ENCODE measurements at places on chromosomes 6 and 20.
A peak's percentile ranks its signal among the peaks of the same experiment; 100 is the strongest.

GRCh38 chr6:137240168-137240567 is 21.0 kb upstream of the IFNGR1 start:
- peak; percentile 93 for DNase-seq

DNA sequence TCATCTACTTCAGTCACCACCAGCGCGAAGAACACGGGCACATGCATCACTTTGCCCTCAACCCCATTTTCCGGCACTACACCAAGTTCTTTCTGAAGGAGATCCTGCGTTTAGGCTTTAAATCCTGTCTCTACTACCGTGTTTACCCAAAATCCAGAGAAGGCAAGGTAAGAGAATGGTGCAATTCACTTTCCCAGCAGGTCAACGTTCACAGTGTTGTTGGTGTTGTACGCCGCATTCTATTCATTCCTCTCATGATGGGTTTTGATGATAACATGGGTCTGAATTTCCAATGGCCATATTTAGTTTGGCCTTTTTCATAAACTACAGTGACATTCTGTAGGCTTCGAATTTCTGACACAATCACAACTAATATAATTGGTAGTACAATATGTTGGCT is 144.3 kb downstream of the CFAP61 start:
- DNase-seq, result no peak

- no peak for DNase-seq
Observed at GRCh38 chr6:122872311-122872710, 83.3 kb downstream of the SMPDL3A start.

DNA sequence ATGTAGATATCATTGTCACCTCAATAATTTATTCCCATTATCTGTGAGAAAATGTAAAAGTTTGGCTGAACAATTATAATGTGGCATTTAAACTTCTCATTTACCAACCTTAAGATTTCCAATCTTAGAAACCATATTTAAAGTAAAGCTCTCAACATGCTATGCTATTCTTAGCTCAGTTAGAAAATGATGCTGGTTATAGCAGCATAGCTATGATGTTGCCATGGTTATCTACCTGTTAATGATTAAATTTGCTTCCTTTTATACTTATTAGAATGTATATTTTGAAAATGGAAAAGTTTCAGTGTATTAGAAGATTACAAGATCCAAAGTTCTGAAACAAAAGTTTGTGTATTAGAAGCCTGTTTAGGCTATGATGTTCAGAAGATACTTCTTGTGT is 110.1 kb downstream of the GPR63 start:
- no peak for DNase-seq

DNA sequence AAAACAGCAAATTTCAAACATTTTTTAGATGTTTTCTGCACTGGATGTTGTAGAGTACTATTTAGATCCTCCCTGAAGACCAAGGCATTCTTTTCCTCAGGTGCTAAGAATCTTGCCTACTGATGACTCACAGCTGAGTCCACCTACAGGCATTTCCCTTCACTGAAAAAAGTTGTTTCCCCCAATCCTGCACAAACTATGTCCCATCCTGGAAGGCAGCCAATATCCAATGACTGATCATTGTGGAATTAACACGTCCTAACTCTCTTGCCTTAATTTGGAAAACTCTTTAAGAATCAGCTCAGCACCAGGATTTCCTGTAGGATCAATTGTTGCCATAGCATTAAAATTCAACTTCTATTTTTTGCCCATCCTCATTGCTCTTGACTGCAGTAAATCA is 268.4 kb upstream of the IRAK1BP1 start:
- no peak for DNase-seq

GRCh38 chr6:109360281-109360680 is 22.0 kb downstream of the CD164 start:
- DNase-seq, result no peak

DNA sequence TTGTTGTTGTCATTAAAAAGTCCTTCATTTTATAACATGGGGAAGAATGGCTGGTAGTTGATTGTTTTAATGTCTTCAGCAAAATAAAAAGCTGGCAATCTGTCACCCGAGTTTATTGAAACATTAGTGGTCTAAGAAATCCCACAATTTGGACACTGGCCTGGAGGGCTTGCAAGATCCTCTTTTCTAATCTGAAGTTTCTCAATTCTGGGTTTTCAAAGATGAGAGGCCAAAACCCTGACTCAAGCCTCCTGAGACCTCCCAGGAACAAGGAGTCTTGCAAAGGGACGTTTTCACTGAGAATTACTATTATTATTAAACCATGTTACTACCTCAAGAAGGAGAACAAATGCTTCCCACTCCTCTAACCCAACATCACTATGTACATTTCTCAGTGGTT is 19.5 kb downstream of the MAP1LC3A start:
- DNase-seq, result peak; percentile 18

DNA sequence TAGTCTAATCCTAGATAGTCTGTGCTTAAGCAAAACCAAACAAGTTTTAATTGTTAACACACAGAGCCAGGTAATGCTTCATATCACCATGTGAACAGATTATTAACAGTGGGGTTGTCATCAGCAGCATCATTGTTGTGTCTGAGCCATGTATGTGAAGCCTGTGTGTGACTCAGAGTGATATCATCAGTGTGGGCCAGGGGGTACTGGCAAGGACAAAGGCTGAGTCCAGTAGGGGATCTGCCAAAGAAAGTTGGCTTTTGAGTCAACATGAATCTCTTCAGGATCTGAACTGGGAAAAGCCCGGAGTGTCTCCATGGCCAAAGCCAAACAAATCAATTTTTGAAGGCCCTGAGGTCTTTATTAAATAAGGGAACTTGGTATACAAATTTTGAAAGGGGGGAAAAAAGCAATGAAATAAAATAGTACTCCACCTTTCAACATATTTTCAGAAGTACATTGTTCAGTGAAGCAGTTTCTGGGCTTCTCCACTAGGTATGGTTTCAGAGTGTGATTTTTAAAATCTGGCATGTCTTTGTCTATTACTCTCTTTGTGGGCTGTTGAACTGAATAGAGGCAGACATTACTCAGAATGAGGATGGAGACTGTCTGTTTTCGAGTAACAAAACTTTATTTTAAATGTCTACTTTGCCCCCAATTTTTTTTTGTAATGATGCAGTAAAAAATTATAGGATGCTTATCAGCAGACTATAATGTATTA is 444.2 kb upstream of the JAG1 start:
- DNase-seq, result no peak

GRCh38 chr20:15063081-15063480 is 725.7 kb upstream of the FLRT3 start:
- no peak for DNase-seq

GRCh38 chr6:16562498-16562897 is 198.8 kb downstream of the ATXN1 start:
- no peak for DNase-seq

Data from vagina (tissue), 2 donors.